Ureter (tissue), 1 donor: ENCODE measurements at places on chromosomes 13 and 19.

DNA sequence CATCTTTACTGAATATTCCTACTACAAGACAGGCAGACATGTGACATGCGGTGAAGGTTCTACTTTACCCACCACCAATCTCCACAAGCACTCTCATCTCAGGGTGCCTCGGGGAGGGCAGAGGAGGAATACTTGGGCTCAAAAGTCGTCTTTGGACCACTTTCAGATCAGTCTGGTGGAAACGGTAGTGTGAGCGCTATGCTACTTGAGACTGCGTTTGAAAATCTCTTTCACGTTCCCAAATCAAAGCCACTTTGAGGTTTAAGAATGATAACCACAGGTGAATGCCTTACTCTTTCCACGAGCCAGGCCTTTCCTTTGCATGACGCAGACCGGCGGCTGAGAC is 1.5 kb upstream of the SOX1 start:
- no peak for DNase-seq

DNA sequence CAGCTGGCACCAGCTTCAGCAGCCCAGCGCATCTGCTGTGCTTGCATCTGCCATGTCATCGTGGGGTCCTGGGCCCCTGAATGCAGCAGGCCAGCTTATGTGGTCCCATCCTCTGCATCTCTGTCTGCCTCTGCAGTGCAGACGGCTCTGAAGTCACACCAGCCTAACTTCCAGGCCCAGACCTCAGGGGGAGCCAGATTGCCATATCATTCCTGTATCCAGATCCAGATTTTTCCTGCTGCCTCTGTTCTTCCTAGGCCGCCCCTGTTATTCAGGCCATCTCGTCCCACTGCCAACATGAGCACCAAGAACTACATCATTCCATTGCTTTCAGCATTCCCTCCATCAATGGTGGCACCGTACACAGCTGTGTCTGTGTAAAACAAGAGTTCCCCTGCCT is 571.6 kb downstream of the UQCRFS1 start:
- no peak for DNase-seq

DNA sequence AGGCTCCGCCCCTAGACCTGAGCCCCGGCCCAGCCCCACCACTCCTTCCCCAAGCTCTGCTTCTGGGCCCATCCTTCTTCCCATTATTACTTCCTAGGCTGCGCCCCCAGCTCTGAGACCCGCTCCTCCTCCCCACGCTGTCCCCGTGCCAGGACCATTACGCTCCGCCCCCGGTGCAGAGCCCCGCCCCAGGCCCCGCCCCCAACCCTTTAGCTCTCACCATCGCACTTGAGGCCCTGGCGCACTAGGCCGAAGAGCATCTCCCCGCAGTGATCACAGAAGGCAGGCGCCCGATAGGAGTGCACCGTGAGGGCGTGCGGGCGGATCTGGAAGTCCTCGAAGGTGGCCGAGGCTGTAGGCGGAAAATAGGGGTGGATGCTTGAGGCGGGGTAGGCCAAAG is 6.2 kb downstream of the PRKD2 start:
- no peak for DNase-seq

DNA sequence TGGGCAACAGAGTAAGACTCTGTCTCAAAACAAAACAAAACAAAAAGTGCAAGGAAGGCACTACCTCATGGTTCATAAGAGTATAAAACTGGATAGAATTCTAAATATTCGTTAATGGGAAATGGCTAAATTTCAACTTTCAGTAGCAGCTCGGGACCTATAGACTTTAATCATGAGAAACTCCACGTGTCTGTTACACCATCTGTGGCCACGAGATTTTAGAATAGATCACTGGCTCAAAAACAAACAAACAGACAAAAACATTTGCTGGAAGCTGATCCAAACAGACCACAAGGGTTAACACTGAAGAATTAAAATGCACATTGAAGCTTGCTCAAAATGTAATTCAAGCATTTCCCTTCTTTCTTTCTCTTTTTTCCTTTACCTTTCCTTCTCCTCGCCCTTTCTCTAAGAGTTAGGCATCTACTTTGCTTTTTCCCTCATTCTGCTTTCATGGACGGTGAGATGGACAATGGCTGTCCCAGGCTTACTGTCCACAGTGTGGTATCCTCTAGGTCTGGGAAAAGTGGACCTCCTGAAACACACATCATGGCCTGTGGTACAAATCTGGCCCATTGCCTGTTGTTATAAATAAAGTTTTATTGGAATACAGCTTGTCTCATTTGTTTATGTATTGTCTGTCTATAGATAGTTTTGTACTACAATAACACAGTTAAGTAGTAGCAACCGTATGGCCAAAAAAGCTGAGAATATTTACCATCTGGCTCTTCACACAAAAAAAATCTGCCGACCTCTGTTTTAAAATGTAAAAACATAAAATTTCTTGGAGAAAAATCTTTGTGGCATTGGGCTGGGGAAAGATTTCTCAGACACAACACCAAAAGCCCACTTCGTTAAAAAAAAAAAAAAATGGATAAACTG is 10.3 kb downstream of the ELAVL1 start:
- DNase-seq = no peak

GRCh38 chr19:56995303-56995702 is 124.5 kb upstream of the USP29 start:
- DNase-seq = no peak

- no peak for DNase-seq
Measured at GRCh38 chr19:13835791-13836723, 40.8 kb downstream of the ZSWIM4 start.
